ENCODE measurements at places on chromosomes 7 and 10.

GRCh38 chr10:61363006-61363405 is 90.2 kb downstream of the TMEM26 start:
- no peak for DNase-seq

- no peak for DNase-seq
Observed at GRCh38 chr10:121988361-121989324, at the start of gene TACC2. Gene TACC2 (plus strand): TSS chr10:121989163. CDS start chr10:122021982, 32,819 bp downstream.

DNA sequence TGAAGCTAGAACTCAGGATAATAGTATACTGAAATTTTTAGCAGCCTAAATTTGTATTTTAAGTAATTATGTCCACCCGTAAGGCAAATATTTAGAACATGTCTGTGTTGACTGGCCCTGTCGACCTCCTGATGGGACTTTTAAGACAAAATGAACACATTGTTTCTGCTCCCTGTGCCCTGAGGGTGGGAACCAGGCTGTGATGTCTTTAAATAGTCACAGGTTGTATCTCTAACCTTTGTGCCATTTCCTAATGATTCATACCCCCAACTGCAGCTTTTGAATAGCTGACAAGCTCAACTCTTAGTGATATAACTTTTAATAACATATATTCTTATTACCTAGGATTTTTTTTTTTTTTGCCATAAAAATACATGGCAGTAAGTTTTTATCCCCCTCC is 494.9 kb upstream of the AKR1E2 start:
- no peak for DNase-seq

DNA sequence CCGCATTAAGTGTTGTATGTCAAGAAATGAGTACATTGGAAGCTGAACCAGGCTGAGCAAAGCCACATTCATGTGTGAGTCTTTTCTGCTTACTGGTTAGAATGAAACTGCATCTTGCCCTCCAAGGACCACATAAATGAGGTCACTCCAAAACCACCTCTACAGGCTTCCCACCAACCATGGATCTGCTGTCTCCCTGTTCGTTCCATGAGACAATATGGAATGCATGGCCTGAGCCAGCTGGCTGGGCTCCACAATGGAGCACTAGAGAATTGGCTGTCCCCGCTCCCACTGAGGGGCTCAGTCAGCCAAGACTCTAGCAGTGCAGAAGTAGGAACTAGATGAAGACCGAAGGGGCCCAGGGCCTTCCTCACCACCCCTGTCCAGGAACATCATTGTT is 120.8 kb downstream of the TNS3 start:
- DNase-seq, result no peak

GRCh38 chr10:91002656-91003055 is 81.8 kb upstream of the ANKRD1 start:
- no peak for DNase-seq

DNA sequence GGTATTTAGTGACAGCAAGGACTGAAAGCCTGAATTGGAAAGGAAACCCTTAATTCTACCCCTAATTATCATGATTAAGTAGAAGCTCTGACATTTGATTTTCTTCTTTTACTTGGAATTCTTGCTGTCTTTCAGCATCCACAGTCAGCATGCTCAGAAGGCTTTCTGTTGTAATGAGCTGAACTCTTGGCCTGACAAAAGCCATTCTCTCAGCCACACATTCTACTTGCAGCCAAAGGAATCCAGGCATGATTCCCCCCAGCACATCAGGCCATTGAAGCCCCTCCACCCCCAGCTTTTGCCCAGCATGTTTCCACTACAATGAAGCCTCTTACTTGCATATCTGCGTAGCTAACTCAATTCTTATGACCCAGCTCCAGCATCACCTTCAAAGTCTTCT is 94.3 kb upstream of the FRMD4A start:
- no peak for DNase-seq

- DNase-seq, result no peak
Observed at GRCh38 chr7:85641331-85641730, 454.5 kb upstream of the SEMA3D start.

DNA sequence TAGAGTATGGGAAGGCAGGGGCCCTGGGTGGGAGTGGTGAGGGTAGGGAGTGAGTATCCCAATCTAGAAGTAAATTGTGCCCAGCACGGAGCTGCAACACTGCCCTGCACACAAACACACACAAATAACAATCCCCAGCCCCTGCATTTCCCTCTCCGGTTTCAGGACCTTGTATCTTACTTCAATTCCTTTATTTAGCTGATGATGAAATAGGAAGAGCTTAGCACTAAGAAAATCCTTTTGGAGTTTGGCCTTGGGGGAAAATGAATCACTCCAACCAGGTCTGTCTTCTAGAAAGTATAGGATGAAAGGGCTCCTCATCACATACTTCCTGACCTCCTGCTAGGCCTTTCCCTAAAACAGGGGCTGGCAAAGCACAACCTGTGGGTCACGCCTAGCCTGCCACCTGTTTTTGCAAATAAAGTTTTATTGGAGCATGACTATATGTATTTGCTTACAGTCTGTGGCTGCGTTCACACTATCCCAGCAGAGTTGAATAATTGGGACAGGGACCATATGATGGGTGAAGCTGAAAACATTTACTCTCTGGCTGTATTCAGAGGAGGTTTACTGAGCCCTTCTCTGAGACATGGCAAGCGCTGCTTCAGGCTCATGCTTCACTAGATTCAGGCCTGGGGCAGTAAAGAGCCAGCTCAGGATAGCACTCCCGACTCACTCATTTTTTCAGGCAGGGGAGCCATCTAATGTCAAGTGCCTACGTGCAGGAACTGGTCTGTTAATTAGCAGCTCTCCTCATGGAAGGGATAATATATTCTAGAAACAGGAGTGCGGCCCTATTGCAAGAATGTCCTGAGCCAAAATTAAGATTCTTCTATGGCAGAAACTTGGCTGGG is 111.0 kb downstream of the EGFR start:
- DNase-seq, result no peak
